Effector CD4-positive, alpha-beta T cell (primary cell): ENCODE measurements at places on chromosomes 5 and 9.

DNA sequence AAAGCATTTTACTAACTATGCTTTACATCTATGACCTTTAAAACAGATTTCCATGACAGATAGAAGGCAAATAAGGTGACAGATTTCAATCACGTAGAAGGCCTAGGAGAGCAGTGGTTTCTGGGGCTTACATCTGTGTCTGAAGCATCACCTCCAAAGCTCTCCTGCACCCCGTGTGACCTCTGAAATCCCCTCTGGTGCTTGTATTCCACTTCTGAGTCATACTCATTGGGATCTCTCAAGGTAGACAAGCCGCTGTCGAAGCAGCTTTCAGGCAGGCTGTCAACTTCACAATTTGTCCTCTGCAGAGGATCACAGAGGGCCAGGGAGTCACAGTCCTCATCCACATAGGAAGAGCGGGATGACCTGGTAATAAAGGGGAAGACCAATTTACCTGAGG lies 62.2 kb downstream of the RASEF start:
- DNase-seq, result no peak

DNA sequence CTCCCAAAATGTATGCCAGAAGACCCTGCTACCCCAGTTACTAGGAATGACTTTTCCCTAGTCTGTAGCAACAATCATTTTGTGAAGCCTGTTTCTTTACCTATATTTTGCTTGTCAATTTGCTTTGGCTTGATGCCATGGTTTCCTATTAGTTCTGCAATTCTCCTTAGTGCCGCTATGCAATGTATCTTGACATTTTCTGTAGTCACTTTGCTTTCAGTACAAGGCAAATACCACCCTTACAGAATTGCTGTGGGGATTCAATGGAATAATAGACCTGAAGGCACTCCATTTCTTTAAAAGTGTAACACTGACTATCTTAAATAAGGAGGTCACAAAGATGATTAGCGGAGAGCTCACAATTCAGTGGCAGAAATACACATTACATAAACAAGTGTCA lies 291.1 kb downstream of the NR2F1-AS1 start:
- no peak for DNase-seq

- DNase-seq, result no peak
Measured at GRCh38 chr5:90934091-90934719, 375.6 kb downstream of the ADGRV1 start.

GRCh38 chr5:7868427-7868772 lies 431 bp downstream of the FASTKD3 start:
- DNase-seq, result no peak

GRCh38 chr5:68353605-68354004 lies 138.0 kb downstream of the PIK3R1 start:
- no peak for DNase-seq

DNA sequence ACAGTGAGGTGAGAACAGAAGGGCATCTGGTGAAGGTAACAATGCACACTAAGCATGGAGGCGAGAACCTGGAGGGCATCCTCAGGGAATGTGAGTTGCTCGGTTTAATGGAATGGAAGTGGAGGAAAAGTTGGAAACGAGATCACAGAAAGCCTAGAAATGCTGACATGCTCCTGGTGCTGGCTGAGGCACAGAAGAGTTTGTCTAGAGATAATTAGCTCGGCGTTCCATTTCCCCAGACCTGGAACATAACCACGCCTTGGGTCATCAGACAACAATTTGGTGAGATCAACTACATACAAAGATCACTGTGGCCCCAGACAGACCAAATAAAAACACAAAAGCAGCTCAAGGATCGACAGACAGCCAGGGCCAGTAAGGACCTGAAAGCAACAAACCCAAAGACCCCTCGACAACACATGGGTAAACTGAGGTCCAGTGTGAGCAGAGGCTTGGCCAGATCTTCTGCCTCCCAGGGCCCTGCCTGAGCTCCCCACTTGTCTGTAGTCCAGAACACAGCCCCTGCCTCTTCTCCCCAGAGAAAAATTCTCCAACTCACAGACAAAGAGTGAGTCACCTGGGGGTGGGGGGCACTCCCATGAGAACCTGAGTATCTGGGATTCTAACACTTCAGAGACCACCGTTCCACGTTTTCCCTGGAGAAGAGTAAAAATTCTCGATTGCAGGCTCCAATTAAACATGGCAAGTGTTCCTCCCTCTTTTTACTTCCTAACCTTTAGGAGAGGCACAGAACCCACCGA lies 52.5 kb downstream of the SHB start:
- no peak for DNase-seq

DNA sequence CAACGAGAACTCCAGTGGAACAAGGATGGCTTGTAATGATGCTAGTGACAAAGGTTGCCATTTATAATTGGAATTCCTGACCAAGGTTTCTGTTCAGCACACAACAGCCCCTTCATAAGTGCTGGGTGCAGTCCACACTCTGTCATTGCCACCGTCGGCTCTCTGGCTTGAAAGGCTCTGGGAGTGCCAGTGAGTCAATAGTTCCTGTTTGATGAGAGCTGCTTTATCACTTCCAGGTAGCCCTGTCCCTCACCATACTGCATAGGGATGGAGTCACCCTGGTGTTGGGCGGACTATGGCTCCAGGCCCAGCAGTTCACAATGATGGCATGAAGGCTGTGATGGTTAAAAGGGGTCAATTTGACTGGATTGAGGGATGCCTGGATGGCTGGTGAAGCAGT lies 34.6 kb upstream of the SEMA4D start:
- DNase-seq, result no peak

- DNase-seq, result no peak
Measured at GRCh38 chr5:89444088-89444487, 561.1 kb upstream of the MEF2C start.

GRCh38 chr5:89106480-89106879 lies 223.5 kb upstream of the MEF2C start:
- DNase-seq, result no peak

GRCh38 chr9:99411479-99412115 lies 189.5 kb downstream of the SEC61B start:
- DNase-seq, result no peak

GRCh38 chr9:133284362-133284761 lies 9.4 kb upstream of the ABO start:
- DNase-seq, result no peak

GRCh38 chr5:157574456-157575380 lies 857 bp downstream of the ADAM19 start:
- no peak for DNase-seq

DNA sequence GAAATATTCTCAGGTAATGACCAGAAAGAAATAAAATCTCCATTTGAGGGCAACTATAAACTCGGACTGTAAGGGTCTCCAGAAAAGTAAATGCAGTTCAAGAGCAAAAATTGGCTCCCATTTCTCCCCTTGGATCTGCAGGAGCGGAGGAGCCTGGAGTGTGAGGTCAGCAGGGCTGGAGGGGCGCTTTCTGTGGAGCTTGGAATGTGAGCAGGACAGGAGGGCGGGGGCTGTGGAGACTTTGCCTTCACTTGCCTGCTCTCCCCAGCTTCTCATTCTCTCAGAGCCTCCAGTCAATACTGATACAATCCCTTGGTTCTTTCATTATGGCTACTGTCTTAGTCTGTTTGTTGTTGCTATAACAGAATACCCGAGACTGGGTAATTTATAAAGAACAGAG lies 162.8 kb upstream of the ANKH start:
- no peak for DNase-seq

DNA sequence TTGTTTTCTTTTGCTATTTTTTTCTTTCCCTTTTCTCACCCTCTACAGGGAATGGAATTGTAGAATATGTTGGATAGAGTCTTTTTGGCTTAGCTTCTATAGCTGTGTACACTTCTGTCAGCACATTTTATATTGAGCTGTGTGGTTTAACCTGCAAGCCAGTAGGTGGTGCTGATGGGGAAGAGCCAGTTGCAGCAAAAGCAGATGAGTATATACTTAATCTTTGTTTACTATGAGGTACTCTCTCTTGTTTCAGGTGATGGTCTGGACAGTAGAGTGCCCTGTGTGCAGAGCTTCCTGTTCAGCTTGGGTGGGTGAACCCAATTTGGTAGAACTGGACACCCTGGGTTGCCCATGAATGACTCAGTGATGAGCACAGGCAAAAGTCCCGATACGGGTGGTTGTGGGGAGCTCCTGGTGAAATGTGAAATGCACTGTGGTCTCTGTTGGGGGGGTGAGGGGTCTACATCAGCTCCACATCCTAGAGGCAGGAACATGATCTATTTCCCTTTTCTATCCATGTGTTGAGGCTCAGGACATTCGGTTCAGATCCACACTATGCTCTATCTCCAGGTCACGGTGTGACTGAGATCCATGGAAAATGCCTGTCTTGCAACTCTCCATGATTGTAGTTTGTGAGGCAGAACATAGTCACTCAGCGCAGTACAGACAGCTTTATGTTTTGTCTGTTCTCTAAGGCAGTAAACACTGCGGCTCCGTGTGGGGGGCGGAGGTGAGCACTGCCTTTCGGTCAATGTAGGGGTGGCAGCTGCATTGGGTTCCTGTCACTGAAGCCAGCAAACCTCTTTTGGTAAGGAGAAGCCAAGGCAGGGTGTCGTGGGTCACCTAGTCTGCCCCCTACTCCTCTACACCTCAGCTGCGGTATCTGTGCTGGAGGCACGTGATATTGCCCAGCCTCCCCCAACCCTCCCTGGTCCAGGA lies 353.2 kb downstream of the PRR16 start:
- DNase-seq, result no peak

DNA sequence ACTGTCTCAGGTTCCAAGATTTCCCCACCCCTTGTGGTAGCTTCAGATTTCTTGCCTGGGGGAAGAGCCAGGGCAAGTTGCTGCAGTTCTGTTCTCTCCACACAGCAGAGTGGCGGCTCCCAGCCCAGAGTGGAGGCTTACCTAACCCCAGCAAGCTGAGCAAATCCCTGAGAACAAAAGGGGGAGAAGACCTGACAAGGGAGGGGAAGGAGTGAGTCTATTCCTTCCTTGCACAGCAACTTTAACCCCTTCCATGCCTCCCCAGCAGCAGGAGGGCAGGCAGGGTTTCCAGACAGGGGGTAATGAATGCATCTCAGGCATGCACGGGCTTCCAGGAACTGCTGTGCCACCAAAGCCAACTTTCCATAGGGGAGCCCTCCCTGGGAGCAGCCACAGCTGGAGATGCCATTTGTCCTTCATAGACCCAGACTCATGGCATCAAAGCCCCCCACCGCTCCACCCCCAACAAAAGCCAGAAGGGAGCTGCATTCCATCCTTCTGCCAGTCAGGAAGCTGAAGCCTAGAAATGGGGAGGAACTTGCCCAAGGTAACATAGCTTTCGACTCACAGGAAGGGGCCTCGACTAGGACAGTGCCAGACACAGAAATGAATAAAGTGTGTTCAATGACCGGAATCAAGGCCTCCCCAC lies 28.8 kb upstream of the FAT2 start:
- no peak for DNase-seq

- no peak for DNase-seq
Measured at GRCh38 chr5:135589152-135589551, 10.4 kb upstream of the CXCL14 start.

GRCh38 chr5:56359809-56360685 lies 126.9 kb upstream of the ANKRD55 start:
- no peak for DNase-seq

DNA sequence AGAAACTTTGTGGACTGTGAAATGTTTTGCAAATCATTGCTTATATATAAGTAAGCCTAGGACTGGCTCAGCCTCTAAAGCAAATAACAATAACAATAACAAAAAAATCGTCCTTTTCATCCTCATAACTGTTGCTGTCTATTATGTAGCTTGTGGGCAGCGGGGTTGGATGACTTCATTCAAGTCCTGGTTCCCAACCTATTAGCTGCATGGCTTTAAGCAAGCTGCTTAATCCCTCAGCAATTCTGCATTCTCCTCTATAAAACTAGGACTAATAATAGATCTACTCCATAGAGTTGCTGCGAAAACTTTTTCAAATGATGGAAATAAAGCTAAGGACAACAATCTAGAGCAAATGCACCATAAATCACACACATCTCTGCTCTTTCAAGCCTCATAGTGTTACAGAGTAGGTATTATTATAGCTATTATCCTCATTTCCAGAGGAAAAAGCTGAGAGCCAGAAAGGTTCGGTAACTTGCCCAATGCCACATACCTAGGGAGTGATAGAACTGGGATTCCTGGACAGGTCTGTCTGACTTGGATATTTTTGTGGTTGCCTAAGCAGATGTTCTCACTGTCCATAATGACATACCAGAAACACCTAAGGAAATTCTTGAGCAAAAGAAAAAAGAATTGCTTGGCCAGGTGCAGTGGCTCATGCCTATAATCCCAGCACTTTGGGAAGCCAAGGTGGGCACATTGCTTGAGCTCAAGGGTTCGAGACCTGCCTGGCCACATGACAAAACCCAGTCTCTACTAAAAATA lies 98.8 kb upstream of the ADRA1B start:
- no peak for DNase-seq

GRCh38 chr9:134694368-134694665 lies 52.7 kb downstream of the COL5A1 start:
- no peak for DNase-seq

DNA sequence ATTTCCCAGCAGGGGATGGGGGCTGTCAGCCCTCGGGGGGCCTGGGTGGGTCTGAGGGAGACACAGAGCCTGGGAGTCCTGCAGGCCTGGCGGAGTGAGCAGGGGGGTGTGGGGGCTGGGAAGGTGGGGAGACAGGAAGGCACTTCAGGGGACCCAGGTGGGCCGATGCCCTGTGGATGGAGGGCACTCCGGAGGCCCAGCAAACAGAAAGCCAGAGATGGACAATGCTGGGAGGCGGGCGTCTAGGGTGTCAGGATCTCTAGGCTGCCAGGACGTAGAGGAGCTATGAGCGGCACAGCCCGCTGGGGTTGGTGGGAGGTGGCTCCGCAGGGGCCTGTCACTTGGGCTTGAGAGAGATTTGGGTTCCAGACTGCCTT lies 87.6 kb upstream of the COL5A1 start:
- DNase-seq, result no peak

DNA sequence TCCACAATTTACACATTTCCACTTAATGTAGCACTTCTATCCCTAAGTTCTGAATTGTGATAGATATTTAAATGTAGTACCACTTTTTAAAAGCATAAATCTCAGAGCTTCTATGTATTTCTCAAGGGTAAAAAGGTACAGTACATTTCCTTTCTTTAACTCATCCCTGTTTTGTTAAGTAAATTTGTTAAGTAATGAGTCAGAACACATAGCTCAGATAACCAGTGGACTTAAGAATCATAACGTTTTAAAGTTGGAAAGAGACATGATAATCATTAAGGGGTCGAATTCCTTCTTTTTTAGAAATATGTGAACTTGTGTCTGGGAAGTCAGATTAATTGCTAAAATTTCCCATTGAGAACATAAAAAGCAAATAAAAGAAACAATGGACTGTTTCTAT lies 810.2 kb upstream of the NUDT12 start:
- no peak for DNase-seq

GRCh38 chr9:126531591-126531990 lies 82.1 kb upstream of the LMX1B start:
- DNase-seq, result no peak

- DNase-seq, result no peak
Measured at GRCh38 chr5:142366007-142366406, 41.2 kb upstream of the SPRY4 start.

- no peak for DNase-seq
Measured at GRCh38 chr9:38017149-38017884, 51.7 kb downstream of the SHB start.

DNA sequence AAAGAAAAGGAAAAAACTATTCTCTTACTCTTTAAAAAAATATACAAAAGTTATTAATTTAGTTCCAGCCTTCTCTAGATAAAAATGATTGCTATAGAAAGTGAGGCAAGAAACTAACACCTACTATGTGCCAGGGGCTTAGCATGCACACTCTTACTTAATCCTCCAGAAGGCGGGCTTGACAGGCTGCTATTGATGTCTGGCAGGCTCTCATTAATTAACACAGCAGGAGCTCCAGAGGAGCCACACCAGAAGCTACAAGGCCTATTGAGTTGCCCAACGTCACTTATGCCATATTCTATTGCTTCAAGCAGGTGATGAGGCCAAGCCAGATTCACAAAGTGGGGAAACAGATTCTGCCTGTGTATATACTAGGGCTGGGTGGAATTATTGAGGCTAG lies 54.6 kb upstream of the CLINT1 start:
- DNase-seq, result no peak
